ENCODE measurements at places on chromosomes 5 and 9.
A peak's percentile ranks its signal among the peaks of the same experiment; 100 is the strongest.

DNA sequence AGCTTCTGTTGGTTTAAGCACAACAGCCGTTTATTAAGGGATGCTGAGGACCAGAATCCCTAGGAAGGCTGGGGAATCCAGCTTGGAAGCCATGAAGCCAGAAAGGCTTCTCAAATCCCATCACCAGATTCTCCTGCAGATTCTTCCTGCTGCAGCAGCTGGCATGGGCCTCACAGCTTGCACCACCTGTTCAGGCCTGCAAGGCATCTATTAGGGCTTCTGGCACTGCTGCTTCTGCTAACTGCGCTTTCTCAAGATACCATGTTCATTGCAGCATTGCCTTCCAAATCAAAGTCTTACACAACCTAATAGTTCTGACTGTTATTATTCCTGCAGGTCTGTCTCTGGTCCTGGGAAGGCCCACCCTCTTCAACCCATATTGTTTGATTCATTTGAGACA is 51.2 kb upstream of the ZNF366 start:
- DNase-seq = no peak

- DNase-seq = no peak
These were observed 27.2 kb downstream of the TNFAIP8 start for GRCh38 chr5:119383008-119383407.

DNA sequence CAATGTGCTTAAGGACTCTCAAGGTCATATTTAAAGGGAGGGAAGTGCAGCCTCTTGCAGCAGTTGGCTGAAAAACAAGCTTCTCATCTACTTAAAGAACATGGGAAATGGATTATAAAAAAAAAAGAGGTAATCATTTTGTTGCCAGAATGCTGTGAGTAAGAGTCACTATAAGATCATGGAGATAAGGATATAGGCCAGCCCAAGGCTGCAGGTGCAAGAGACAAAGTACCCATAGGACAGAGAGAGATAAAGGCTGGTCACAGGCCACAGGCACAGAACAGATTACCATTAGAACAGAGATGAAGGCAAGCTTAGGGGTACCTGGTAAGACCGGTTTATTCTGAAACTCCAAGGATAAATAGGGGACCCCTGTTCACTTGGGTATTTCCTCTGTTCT is 70.5 kb downstream of the CDKN2A start:
- DNase-seq = no peak

DNA sequence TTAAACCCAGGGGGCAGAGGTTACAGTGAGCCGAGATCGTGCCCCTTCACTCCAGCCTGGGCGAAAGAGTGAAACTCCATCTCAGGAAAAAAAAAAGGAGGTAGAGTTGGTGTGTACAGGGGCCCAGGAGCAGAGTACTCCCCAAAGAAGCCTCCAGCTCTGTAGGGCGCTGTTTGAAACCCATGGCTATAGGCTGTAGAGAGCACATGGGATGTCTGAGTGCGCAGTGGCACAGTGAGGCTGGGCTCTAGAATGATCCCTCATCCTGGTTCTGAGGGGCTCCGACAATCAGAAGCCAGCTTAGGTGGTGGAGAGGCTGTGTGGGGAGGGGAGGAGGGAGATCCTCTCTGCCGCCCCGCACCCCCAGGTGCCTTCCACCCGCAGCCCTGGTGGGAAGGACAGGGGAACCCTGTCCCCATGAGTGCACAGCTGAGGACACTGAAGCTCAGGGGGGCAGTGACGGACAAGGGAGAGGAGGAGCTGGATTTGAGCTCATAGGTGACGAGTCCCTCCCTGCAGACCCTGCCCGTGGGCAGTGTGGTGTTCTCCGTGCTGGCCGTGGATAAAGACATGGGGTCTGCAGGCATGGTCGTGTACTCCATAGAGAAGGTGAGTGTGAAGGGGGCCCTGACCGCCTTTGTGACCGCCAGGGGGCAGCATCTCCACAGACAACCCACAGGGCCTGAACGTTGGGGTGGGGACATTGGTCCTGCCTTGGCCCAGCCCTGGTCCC is 24.6 kb downstream of the CDHR2 start:
- peak; percentile 66 for DNase-seq

GRCh38 chr9:123647145-123647544 is 282.8 kb downstream of the DENND1A start:
- no peak for DNase-seq

DNA sequence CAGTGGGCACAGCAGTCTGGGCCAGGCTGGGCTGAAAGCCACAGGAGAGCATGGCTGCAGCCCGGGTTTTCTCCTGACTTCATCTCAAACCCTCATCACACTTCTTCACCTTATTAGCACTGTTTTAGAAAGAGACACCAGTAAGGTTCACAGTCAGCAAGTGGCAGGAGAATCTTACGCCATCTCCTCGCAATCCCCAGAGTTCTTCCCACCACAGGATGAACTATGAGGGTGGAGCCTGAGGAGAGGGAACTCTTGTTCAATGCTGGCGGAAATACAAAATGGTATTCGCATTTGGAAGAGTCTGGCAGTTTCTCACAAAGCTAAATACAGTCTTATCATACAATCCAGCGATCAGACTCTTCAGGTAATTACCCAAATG is 14.7 kb downstream of the BICD2 start:
- DNase-seq = no peak

GRCh38 chr9:37121881-37122280 is 1.5 kb downstream of the ZCCHC7 start:
- DNase-seq = no peak

GRCh38 chr9:124132671-124133147 is 121.1 kb downstream of the LHX2 start:
- DNase-seq = no peak

DNA sequence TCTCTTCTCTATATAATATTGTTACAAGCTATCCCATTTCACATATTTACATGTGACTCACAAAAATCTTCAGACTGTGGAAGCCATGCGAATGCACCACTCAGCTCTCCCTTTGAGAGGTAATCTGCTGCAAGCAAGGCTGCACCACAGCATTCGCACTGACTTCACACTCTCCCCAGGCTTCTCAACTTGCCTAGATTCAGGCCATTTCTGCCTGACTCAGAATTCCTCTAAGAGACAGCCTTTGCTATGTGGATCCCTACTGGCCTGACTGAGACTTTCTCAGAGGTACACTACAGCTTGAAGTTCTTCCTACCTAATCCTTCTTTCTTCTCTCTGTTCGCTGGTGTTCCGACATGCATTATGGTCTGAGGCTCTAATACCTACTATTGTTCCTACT is 21.1 kb upstream of the DMRTA1 start:
- no peak for DNase-seq

DNA sequence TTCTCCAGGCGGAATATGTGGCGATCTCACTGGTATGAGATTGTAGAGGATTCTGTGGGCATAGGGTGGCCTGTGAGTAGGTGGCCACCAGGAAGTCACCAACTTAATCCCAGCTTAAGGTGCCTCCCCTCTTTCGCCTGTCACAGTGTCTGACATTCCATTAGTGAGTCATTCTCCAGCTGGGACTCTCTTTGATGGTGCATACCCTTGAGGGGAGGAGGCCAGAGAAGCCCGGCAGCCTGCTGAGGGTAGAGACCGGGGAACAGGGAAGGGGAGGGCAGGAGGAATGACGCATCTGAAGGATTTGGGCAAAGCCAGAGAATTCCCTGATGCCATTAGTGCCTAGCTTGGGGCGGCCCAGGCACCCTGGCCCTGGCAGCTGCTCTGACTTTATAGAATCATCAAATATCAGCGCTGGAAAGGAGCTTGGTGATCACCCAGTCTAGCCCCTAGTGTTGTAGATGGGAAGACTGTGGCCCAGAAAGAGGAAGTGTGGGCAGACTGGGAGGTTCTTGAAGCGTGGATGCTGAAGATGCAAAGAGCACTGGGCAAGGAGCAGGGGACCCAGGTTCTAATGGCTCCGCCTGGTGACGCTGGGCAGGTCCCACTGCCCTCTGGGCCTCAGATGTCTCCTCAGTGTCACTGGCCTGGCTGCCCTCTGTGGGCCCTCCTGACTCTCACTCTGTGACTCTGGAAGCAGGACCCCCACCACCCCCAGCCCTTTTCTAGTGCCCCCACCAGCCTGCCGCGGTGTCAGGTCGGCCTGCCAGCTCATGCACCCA is 41.4 kb downstream of the DAB2IP start:
- DNase-seq = no peak

- no peak for DNase-seq
These were observed 188.1 kb downstream of the MELK start for GRCh38 chr9:36760667-36761420.

- no peak for DNase-seq
These were observed 201.0 kb downstream of the MAPKAP1 start for GRCh38 chr9:125505988-125506438.

DNA sequence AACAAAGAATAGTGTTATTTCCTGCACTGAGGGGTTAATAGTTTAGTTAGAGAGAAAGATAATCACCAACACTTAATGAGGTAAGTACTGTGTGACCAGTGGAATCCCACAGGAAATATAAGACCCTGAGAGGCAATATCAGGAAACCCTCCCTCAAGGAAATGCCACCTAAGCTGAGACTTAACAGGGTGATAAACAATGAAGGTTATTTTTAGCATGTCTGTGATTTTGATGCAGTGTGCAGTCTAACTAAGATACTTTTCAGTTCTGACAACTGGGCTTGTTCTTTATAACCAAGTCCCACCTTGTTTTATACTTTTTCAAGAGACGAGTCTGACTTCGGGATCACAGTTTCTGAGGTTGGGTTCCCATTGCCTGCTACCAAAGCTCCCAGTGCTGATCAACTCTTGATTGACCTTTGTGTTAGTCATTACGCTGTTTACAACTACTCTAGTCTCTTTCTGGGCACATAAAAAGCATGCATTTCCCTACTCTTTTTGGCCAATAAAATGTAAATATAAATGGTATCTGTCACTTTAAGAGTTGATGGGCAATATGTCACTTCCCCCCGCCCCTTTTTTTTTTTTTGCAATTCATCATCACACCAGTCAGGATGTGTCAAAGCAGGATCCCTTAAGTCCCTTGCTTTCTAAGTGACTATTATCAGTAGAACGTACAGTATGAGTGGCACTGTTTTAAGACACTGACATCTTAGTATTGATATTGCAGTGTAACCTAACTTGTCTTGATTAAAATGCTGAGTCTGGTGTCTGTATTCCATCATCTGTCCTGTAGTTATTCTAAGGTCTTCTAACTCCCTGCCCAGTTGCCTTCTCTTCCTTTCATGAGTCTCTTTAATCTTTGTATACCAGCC is 31.4 kb downstream of the C6 start:
- no peak for DNase-seq

- DNase-seq = peak; percentile 79
These were observed 194.4 kb downstream of the RGS3 start for GRCh38 chr9:113657765-113658544.

GRCh38 chr5:172707285-172708182 is 63.5 kb downstream of the DUSP1 start:
- peak; percentile 77 for DNase-seq

- DNase-seq = no peak
These were observed 731.8 kb downstream of the SEMA5A start for GRCh38 chr5:8814105-8814504.

- DNase-seq = no peak
These were observed 158.5 kb downstream of the RGS3 start for GRCh38 chr9:113621980-113622379.

DNA sequence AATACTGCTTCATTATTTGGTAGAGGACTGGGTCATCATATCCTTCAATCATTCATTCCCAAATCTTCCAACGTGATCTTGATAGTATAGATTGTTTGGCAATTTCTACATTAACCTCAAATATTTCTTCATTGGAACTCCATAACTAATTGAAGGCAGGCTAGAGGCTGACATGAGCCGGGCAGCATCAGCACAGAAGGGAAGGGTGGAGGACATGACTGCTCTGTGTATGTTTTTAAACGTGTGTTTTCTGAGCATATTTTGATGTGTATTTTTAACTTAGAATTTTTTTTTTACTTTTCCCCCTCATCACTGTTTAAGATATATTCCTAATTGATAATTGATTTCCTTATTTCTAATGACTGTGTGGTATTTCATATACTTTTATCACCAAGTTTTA is 12.6 kb downstream of the DDX4 start:
- DNase-seq = no peak

DNA sequence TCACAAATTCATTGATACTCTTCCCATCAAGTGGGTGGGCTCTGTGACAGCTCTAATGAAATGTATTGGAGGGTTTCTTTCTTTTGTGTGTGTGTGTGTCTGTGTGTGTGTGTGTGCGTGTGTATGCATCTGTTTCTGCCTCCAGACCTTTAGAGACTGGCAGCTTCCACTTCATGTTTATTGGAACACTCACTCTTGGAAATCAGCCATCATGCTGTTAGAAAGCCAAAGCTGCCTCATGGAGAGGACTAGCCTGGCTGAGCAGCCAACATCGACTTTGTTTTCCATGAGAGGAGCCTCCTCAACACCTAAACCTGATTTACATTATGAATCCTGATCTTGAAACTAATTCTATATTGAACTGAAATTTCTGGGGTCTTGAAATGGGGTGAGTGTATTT is 128.5 kb upstream of the FAM174A start:
- peak; percentile 5 for DNase-seq

- no peak for DNase-seq
These were observed 1208.3 kb downstream of the MAT2B start for GRCh38 chr5:164713682-164714081.

All from NCI-H345 (cell line).